ENCODE measurements at places on chromosomes 3 and 15.

DNA sequence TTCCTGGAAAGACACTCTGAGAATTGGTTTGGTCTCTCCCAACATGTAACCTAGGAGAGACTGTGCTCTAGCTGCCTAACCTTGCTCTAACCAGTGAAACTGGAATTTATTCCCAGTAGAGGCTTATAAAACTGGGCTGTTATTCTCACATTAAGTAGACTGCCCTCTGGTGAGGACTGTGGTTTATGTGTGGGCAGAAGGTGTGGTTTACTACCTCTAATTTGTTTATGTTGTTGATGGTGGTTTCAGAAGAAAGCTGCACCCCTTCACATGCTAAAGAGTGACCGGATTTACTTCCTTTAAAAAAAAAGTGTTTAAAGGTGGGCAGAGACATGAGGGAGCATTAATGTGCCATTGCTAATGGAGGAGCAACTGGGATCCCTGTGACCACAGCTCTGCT is 273.2 kb downstream of the MECOM start:
- no peak for DNase-seq

- DNase-seq, result no peak
These were observed 85.5 kb downstream of the NCEH1 start for GRCh38 chr3:172625404-172625803.

DNA sequence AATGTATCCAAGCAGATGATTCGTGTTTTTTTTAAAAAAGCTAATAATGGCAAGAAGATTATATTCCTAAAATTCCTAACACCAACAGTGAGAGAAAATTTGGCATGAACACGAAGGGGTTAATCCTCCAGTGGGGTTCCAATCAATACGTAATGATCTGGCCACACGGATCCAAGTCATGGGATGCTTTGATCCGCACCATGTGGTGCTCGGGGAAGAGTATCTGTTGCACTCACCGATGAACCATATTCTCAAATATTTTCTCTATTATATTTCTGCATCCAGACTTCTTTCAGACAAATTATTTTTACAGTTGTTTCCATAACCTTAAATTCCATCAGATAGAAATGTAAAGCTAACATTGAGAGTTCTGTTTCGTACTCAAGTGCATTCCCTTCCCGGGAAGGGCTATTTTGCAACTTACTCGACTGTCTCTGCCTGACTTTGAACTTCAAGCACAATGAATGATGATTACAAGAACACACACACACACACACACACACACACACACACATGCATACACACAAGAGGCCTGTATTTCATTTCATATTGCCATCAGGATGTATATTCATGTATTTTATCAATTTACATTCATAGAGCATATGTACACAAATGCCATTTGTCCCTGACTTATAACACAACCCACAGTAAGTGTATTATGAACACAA is 567.2 kb downstream of the FOXP1 start:
- no peak for DNase-seq

GRCh38 chr15:85694091-85694490 is 100.6 kb downstream of the KLHL25 start:
- no peak for DNase-seq

DNA sequence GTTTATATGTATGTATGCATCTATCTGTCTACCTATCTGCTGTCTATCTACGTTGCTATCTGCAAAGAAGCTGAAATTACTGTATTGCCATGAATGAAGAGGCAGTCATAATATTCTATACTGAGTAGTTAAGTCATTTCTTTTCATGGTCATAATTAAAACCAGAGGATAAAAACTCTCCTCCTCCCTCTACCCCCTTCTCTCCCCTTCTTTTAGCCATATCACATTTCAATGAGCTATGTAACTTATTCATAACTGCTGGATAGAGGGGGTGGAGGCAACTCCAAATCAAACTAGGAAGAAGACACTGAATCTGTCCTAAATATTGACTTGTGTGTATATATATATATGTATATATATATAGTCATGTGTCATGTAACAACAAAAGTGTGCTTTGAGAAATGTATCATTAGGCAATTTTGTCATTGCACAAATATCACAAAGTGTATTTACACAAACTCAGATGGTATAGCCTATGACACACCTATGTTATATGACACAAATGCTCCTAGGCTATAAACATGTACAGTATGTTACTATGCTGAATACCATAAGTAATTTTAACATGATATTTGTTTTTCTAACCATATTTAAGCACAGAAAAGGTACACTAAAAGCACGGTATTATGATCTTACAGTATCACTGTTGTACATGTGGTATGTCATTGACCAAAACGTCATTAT is 229.7 kb upstream of the KCNMB2 start:
- no peak for DNase-seq

- no peak for DNase-seq
These were observed 96.9 kb upstream of the STRIT1 start for GRCh38 chr3:155390351-155390750.

- no peak for DNase-seq
These were observed 65.5 kb upstream of the C3orf49 start for GRCh38 chr3:63753567-63753966.

GRCh38 chr3:183766745-183767606 is 58.4 kb downstream of the MAP6D1 start:
- DNase-seq, result no peak

DNA sequence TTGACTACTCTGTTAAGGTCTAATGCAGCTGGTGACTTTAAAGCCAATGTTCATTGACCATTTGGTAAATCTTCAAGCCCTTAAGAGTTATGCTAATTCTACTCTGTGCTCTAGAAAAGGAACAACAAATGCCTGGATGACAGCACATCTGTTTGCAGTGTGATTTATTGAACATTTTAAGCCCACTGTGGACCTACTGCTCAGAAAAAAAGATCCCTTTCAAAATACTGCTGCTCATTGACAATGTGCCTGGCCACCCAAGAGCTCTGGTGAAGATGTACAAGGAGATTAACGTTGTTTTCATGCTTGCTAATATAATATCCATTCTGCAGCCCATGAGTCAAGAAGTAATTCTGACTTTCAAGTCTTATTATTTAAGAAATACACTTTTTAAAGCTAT is 110.8 kb downstream of the TBC1D5 start:
- no peak for DNase-seq

GRCh38 chr3:15591242-15591641 is 10.1 kb downstream of the HACL1 start:
- no peak for DNase-seq

DNA sequence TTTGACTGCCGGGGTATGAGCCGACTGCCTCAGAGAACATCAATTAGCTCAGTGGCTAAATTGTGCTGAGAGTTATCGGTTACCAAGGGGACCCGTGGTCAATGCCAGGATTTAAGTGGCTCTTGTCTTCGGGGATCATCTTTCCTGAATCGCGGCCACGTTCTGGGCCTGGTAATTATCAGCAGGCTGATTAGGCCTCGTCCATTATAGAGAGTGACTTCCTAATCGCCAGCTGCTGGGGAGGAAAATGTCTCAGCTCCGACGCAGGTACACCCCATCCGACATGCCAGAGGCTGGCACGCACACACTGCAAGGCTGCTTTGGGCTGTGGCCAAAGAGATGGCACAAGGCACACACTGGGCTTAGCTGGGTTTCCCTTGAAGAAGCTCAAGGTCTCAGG is 10.6 kb downstream of the TRH start:
- no peak for DNase-seq

GRCh38 chr3:187295316-187296034 is 3.9 kb upstream of the MASP1 start:
- DNase-seq, result no peak

GRCh38 chr3:4211610-4212009 is 91.6 kb upstream of the SETMAR start:
- no peak for DNase-seq

DNA sequence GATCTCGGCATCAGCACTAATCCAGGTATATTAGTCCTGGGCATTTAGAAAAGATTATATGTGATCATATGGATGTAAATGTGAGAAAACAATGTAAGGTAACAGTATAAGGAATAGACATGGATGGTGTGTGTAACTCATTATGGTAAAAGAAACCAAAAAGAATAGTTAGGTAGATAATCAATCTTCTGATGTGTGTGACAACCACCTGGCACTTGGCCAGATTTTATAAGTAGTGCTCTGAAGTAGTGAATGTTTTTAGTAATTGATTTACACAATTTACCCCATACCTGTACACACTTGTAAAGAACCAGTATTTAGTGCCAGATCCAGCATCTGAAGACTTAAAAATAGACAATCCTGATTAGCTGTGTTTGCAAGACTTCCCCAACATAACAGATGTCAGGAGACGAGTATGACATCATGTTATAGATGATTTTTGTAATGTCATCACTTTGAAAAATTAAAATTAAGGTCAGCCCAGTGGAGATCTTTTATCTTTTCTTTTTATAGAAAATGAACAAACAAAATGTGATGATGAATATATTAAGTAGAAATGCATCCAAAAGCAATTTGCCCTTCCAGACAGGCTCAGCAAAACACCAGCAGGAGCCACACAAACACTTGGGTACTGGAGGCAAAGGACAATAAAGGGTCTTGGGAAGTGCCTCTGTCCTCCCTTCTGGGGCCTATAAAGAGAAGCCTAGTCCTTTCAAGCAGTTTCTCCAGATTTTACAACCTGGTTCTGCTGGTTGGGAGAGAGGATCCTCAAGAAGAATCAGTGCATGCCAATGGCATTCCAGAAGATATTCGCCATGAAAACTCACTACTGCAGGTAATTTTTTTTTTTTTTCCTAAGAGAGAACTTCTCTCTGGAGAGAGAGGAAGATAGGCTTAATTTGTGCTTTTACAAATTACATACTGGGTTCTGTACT is 140.7 kb downstream of the MECOM start:
- DNase-seq, result no peak

DNA sequence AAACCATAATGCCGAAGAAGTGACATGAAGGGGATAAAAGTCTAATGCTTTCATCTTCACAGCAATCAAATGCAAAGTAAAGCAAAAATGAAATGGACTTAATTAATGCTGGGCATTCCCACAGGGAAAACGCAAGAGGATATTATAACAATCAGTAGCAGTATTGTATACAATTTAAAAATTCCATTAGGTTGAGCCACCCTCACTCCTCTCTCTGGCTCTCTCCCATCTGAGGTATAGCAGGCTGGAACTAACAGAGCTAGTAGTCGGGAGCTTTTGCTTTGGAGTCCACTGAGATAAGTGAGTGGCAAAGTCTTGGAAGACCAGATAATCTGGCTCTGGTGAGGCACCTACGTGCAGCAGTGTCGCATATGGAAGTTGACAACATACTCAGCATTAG is 33.9 kb downstream of the DET1 start:
- DNase-seq, result no peak

GRCh38 chr3:127729556-127730056 is 56.9 kb downstream of the ABTB1 start:
- no peak for DNase-seq

DNA sequence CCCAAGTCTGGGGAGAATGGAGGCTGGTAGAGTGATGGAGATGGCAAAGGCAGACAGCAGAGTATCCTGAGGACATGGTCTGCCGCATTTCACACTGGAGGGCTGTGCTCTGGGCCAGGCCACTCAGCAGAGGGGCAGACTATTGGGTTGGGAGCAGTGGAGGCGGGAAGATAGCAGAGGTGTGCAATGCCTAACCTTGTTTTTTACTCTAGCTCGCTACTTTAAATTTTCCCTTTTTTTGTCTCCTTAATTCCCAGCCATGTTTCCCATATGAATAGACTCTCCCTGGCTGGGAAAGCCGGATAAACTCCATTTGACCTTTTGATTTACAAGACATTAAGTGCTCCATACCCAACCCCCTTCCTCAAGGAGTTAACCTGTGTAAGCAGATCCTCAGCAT is 33.5 kb upstream of the ST6GAL1 start:
- DNase-seq, result no peak

- no peak for DNase-seq
These were observed 91.9 kb downstream of the LRRC28 start for GRCh38 chr15:99343208-99343607.

GRCh38 chr15:39665629-39666250 is 84.9 kb downstream of the THBS1 start:
- no peak for DNase-seq

GRCh38 chr3:181943285-181943684 is 231.6 kb downstream of the SOX2 start:
- no peak for DNase-seq

- no peak for DNase-seq
These were observed 24.4 kb downstream of the AVEN start for GRCh38 chr15:34014556-34014955.

- DNase-seq, result no peak
These were observed 169.2 kb downstream of the EPHB1 start for GRCh38 chr3:134964226-134964625.

DNA sequence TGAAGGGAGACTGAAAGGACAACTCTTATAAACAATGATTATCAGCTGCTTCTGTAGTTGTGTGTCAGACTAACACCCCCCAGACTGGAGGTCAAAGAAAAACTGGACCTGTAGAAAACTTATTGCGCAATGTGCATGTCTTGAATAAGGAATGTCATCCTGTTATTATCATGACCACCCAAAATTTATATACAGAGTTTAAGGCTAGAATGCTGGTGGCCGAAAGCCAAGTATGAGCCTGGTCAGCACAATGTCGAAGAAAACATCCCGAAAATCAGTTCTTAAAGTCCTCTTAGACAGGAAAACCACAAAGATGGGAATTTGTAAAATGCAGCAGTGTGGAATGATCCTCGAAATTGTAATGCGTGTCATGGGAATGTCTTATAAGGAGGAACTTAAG is 29.3 kb downstream of the RFTN1 start:
- DNase-seq, result peak; percentile 79

- no peak for DNase-seq
These were observed 79.6 kb downstream of the CPN2 start for GRCh38 chr3:194271460-194272035.
